Activated CD4-positive, CD25-positive, alpha-beta regulatory T cell treated with anti-CD3 and anti-CD28 coated beads, Interleukin-2, amount 50 U/mL, for 24 hours (primary cell): ENCODE measurements at places on chromosomes 4 and X.

DNA sequence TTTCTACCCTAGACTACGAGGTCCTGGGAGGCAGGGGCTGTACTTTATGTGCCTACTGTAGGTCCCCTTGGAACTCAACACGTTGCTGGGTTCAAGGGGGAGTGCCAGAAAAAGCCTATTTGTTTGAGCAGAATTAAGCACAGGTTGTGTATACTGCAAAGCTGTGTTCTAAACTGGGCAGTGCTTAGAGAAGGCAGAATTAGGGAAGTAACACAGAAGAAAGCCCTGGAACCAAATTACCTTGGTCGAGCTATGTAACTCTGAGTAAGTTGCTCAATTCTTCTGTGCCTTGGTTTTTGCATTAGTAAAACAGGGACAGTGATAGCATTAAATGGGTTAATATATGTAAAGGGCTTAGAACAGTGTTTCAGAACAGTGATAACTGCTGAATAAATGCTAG, 245.0 kb upstream of the SFRP2 start:
- no peak for ATAC-seq

DNA sequence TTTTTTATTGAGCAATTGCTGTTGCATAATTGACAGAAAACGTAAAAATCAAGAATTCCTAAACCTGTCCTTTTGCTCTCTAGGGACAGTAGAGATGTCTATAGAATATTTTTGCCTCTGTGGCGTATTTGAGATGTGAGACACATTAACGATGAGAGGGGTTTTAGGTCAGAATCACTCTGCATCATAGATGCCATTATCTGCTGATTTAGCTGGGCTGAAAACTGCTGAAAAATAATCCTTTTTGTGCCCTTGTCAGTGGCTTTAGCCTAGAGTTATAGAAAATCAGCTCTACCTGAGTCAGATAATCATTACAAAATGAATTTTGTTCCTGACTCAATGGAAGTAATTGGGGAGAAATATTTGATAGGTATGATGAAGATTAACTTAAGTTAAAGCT, 767.8 kb upstream of the TENM3 start:
- ATAC-seq, result no peak

DNA sequence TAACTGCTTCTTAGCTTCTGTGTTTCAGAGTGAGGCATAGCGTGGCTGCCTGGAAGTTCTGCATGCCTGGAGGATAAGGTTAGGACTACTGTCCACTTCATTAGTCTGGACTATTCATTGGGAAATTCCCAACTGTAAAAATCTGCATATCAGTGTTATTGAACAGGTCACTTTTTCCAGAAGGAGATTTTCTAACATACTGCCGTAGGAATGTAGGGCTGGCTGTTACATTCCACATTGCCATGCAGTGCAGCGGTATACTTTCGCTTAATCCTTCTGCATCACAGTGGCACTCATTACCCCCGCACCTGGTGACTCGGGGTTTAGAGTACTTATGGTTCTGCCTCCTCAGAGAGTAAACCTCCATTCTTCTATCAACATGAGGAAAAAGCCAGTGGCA, 104.6 kb downstream of the NPFFR2 start:
- ATAC-seq, result no peak

DNA sequence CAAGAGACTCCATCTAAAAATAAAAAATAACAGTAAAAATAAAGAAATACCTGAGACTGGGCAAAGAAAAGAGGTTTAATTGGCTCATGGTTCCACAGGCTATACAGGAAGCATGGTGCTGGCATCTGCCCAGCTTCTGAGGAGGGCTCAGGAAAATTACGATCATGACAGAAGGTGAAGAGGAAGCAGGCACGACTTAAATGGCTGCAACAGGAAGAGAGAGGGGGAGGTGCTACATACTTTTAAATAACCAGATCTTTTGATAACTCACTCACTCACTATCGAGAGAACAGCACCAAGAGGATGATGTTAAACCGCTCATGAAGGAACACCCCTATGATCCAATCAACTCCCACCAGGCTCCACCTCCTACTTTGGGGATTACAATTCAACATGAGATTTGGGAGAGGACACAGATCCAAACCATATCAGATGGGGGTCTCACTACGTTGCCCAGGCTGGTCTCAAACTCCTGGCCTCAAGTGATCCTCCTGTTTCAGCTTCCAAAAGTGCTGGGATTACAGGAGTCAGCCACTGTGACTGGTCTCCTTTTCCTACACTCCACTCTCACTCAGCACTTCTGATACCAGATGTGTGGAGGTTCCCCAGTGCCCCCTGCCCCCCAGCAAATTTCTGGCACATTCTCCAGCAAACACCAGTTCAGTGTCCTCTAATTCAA, 11.9 kb upstream of the ZNF157 start:
- ATAC-seq, result peak; percentile 42

GRCh38 chr4:84644087-84644486, 61.2 kb downstream of the CDS1 start:
- ATAC-seq, result no peak

DNA sequence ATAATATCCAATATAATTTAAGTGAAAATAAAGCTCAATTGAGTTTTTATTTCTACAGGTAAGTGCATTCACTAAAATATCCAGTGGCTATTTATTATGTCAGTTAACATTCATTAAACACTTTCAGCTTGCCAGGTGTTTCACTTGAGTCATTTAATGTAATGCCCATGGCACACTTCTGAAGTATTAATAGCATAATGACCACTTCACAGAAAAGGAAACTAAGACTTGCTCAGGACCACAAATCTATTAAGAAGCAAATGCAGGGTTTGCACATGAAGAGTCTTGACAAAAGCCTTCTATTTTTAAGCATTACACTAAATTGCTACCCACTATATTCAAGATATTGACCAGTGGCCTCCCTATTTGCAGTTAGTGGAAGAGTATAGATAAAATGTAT, 612.7 kb downstream of the KCTD8 start:
- ATAC-seq, result no peak

GRCh38 chrX:125172531-125172930, 147.1 kb upstream of the TEX13C start:
- ATAC-seq, result no peak

- ATAC-seq, result no peak
Observed at GRCh38 chr4:156378033-156378665, 424.5 kb upstream of the CTSO start.

GRCh38 chr4:16505726-16506125, 279.5 kb upstream of the TAPT1 start:
- ATAC-seq, result no peak
